ENCODE measurements at places on chromosomes 3 and 15. TPM values are rescaled to one million over a fixed set of nuclear protein-coding genes. Genes with fewer than 3 reads are reported as not detected.

DNA sequence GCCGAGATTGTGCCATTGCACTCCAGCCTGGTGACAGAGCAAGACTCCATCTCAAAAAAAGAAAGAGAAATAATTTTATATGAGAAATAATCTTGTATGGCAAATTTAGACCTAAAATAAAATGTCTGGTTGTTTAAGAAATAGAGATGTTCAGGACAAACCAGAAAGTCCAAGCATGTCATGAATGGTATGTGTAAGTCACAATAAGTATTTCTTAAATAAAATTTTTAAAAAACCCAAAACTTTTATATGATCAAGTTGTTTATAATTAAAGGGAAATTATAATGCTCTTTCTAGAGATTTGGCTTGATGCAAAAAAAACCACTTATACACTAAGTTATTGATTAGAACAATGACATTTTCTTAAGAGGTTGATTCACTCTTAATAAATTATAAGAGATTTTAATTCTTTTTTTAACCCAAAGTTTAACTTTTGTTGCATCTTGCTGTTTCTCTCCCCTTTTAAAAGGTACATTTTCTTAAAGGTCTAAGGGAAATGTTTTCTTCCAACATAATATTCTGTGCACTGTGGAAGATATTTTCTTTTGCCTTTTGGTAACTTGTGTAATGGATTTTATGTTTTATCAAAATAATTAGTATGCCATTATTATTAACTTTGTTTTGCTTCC, 105.7 kb downstream of the RTP4 start:
- DNase-seq, result no peak

ERC2 gene
- not detected for total RNA-seq

- DNase-seq, result no peak
Observed at GRCh38 chr15:73882761-73883419, 9.5 kb downstream of the TBC1D21 start.

DNA sequence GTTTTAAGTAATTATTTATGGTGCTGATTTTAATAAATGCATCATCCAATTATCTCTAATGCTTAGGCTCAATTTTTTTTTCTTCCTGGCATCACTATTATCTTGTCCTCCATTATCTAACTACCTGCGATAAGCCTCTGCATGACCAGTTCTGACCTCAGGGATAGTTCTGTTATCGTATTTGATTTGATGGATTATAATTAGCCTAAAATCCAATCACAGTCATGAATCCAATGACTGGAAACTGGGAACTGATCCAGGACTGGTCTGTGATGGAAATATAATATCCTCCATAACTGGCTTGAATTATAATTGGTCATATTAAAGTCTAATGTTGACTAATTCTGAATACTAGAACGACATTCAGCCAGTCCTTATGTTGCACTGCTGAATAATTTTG, 1.1 kb downstream of the MYH15 start:
- no peak for DNase-seq

GRCh38 chr3:107416886-107417285, 39.6 kb downstream of the CCDC54 start:
- no peak for DNase-seq

DNA sequence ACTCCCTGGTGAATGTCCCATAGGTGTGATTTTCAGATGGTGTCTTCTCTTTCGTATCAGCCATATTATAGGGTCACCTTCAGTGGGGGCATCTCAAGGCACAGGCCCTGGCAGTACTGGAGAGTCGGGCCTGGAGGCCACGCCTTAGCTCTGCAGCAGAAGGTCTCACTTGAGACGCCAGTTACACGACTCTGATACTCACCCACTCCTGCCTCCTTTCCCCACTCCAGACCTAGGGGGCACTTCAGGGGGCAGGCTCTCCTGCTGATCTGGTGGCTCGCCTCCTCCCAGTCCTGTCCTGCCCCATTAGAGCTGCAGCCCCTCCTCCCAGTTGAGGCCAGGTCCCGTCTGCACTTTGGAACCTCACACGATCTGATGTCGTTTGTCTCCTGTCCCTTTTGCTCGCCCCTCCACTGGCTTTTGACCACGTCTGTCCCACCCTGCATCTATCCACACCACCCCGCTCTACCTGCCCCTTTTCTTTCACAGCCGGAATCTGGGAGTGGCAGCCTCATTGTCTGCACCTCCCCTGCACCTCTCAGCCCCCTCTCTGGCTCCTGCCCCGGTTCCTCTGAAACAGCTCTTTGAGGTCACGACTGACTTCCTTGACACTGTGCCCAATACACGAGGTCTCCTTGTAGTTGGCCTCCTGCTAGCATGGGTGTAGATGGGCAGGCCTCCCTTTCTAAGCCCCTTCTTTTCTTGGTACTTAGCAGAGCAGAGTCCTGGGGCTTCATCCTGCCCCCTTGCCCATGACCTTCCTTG, 181.9 kb downstream of the NSMCE3 start:
- no peak for DNase-seq

GRCh38 chr3:88221726-88222125, 72.0 kb downstream of the C3orf38 start:
- no peak for DNase-seq

SPINK8 gene
- total RNA-seq, result not detected

LDHAL6B gene
- total RNA-seq, result not detected

CFAP20DC gene
- total RNA-seq, result 0.51 TPM

GRCh38 chr3:31159331-31160039, 265.0 kb upstream of the GADL1 start:
- DNase-seq, result no peak

RYR3 gene
- 0.03 TPM for total RNA-seq

- no peak for DNase-seq
Observed at GRCh38 chr15:39582977-39583595, 2.2 kb downstream of the THBS1 start.

GOLGA6L7 gene
- not detected for total RNA-seq

DNA sequence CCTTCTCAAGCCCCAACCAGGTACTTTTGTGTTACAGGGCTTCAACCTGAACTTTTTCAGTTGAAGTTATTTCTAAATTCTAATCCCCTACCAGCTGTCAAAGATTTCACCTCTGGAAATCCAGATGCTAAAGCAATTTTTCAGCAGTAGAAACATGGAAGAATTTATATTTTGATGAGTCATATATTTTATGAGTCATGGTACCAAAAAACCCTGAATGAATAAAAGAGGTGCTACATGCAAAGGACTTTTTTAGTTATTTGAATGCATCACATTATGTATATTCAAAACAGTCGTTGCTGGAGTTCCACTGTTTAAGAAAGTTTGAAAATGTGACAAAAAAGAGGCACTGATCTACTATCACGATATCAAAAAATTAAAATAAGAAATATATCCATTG, 96.0 kb upstream of the ZNF385D start:
- no peak for DNase-seq

CLDN18 gene
- total RNA-seq, result 0.47 TPM

DNA sequence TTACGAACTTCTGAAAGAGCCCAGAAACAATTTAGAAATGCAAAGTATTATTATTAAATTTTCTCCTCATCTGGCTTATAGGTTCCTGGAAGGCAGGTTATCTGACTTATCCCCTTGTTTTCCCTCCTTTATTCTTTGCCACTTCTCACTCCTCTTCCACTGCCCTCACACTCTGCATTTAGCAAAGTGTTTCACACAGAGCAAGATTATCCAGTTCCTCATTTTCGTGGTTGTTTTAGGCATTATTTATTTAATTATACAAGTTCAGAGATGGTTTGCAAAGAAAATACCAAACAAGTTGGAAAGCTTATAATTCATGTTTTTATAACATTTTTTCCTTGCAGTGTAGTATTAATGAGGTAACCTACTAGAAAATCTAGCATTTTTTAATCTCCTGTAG, 544.9 kb downstream of the NSUN3 start:
- DNase-seq, result no peak

- DNase-seq, result no peak
Observed at GRCh38 chr15:81680829-81681228, 306.8 kb upstream of the TMC3 start.

EDEM1 gene
- total RNA-seq, result 112 TPM

LTK gene
- total RNA-seq, result 9.7 TPM

DNA sequence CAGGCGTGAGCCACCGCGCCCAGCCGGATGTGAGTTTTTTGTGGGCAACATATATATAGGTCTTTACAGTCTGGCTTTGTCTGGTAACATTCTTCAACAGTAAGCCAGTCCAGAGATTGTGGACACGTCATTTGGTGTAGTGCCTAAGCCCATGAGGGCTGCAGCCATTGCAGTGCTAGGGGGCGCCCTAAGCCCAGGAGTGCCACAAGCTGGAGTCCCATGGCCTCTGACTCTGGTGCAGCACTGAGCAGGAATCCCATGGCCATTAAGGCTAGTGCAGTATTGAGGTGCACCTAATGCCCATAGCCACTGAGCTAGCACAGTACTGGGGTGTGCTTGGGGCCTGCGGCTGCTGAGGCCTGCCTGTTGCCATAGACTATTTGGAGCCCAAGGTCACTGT, 136.4 kb upstream of the NDN start:
- no peak for DNase-seq

GRCh38 chr15:68997930-68998777, 16.3 kb upstream of the NOX5 start:
- no peak for DNase-seq

- DNase-seq, result no peak
Observed at GRCh38 chr3:123833398-123833785, 50.7 kb downstream of the MYLK start.

GRCh38 chr15:39495871-39496840, 84.7 kb upstream of the THBS1 start:
- no peak for DNase-seq

WDR49 gene
- total RNA-seq, result 1.2 TPM

DNA sequence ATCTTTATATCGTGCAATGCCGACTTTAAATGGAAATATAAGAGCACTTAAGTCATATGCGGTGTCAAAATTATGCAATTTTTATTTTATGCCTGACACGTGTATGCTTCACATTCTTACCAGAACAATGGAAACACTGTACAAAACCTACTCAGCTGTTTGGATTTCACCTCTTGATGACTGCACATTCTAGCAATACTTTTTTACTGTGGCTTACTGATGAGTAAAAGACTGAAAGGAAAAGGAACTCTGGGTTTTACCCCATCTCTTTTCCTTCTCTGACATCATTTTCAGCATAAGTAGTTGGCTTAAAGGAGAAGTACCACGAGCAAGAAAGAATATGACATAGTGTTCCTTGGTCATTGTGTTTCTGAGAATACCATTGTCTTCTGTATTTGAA, 142.8 kb downstream of the POLR2M start:
- no peak for DNase-seq

UTS2B gene
- total RNA-seq, result not detected

ZNF385D gene
- total RNA-seq, result 0.35 TPM

- DNase-seq, result no peak
Observed at GRCh38 chr3:57956833-57957174, 51.4 kb upstream of the FLNB start.

CSTA gene
- not detected for total RNA-seq

VGLL3 gene
- not detected for total RNA-seq

IMPG2 gene
- total RNA-seq, result 0.56 TPM

PLXNA1 gene
- 11.7 TPM for total RNA-seq

IL20RB gene
- total RNA-seq, result 3.8 TPM

Data from T-cell (primary cell).